ENCODE measurements at places on chromosomes 1 and 21.

- no peak for DNase-seq
These were observed 20.7 kb downstream of the ASAP3 start for GRCh38 chr1:23463286-23463685.

- no peak for DNase-seq
These were observed 3.6 kb downstream of the PSEN2 start for GRCh38 chr1:226873771-226874578.

GRCh38 chr1:53525595-53525994 lies 66.4 kb downstream of the DMRTB1 start:
- no peak for DNase-seq

DNA sequence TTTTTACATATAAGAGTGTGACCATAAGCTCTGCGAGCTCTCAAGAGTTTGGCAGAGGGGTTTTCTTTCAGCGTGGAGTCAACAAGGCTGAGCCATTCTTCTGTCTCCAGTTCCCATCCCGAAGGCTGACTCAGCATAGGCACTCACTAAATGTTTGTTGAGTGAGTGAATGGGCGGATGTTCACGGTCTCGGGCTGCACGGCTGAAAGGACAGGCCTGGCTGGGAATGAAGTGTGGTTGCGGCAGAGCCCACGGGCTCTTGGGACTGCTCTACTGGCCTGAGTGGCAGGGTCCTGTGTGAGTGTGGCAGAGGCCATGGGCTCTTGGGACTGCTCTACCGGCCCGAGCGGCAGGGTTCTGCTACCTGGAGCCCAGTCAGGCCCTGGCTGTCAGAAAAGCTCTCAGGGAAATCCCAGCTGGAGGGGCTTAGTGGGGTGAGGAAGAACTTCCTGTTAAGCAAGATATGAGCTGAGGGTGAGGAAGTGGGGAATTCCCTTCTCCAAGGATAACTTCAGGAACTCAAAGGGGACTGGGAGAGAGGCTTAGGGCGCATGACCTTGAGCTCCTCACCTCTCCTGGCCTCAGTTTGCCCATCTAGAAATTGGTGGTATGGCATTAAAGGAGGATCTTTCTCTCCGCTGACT lies 56.6 kb upstream of the C1orf174 start:
- no peak for DNase-seq

DNA sequence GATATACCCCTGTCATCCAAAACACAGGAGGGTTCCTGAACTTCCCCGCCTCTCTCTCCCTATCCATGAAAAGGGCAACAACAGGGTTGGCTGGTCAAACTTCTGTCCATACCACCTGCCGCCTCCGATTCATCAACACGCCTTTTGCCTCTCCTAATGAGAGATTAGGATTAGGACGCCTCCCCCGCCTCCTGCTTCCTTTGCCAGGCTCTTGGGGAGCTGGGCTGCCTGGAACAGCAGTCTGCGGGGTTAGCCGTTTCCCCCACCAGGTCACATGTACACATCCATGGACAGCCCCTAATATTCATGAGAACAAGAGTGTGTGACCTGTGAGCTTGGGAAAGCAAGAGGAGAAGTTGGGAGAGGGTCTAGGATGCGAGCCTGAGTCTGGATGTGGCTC lies 2.3 kb upstream of the OPTC start:
- DNase-seq = no peak

DNA sequence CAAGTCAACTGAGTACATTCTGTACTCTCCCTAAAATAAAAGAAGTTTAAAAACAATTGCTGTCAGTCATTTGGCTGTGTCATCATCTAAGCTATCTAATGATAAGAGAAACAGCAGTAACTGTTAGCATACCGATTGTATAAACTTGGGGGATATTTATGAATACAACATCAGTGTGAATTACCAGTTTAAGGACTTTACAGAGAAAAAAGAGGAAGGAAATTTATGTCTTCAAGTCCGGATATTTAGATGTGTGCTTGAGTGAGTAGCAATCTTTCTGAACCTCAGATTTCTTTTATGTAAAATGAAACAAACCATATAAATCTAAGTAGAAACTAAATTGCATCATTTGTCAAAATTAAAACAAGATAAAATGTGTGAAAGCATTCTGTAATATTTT lies 1557.0 kb downstream of the MRPL39 start:
- no peak for DNase-seq

DNA sequence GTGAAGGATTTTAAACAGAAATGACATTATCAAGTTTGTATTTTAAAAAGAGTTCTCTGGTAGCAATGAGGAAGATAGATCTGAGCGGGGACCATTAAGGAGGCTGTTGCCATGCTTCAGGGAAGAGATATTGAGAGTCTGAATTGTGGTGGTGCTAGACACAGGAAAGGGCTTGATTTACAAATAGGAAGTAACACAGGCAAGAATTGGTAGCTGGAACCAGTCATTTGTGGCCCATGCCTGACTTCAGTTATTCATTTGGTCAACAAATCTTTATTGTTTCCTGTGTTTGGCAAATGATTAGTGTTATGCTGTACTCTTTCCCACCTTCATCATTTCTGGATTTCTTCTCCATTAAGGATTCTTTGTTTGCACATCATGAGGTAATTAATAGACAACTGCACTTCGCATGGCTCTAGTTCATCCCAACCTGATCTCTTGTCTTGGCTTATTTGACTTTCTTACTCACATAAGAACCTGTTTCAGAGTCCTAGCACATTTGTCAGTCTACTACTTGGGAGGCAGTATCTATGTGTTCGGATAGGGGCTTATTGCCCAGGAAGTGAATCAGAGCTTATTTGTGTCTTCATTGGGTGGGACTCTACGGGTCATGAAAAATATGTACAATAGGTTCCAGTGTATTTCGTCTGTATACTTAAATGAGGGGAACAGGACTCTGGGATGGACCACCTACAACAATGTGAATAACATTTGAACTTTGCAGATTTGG lies 32.3 kb downstream of the EEIG2 start:
- no peak for DNase-seq

DNA sequence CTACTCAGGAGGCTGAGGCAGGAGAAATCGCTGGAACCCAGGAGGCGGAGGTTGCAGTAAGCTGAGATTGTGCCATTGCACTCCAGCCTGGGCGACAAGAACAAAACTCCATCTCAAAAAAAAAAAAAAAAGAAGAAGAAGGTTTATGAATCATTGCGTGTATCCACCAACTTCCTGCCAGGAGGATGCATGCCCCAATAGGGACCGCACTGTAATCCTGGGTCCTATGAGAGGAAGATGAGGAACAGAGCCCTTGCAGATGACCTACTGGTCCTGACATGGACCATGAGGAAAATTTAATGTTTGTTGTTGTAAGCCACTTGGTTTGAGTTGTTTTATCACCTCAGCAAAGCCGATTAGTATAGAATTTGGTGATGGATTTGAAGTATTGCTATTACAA lies 56.7 kb downstream of the PTGS2 start:
- no peak for DNase-seq

DNA sequence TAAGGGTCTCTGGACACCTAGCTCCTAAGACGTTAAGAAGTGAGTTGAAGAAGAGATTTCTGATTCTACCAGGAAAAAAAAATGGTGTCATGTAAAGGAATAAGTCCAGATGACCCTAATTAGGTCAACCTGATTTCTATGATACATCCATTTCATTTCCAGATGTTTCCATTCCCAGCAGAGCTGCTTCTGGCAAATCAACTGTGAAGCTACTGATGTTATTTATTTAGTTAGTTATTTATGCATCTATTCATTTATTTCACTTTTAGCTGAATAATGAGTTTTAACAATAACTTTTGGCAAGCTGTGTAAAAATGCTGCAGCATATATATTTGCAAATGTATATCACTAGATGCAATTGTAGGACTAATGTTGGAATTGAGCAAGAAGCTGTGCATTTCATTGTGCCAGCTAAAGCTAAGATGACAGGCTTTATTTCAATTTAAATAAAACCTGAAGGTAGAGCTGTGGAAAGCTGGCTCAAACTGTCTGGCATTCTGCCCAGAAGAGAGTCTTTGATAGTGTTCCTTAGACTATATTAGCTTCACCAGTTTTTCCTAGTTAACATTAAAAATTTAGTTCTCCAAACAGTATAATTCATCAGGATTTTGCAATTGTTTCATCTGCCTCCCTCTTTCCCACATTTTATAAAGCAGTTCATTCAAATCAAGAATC lies 1164.4 kb upstream of the ADGRL4 start:
- peak; percentile 2 for DNase-seq

DNA sequence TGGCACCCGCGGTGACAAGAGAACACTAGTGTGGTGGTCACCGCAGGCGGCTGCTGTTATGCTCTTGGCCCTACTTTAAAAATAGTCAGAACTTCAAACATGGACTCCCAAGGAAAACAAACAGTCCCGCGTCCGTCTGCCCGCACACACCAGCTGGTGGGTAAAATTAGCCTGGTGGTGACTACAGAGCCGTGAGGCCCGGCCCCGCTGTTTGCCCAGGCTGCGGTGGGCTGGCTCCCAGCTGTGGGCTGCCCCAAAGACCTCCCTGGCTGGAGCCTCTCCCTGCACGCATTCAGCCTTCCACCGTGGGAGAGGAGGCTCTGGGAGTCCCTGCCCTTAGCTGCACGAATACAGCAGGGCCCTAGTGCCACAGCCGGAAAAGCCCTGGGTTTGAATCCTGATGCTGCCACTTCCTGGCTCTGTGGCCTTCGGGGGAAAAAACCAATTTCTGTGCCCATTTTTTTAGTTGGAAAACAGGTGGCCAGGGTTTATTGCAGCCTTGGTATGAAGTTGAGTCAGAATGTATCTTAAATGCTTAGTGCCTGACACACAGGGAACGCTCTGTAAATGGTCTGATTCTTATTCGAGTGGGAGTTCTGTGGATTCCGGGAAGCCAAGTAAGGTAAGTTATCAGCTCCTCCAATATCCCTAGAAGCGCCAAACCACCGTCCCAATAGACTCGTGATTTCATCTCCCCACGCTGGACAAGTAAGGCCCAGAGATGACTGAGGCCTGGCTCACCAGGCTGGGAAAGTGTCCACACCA lies 58.2 kb downstream of the ALPL start:
- DNase-seq = no peak

GRCh38 chr1:35451125-35451528 lies 106.1 kb downstream of the KIAA0319L start:
- peak; percentile 71 for DNase-seq

DNA sequence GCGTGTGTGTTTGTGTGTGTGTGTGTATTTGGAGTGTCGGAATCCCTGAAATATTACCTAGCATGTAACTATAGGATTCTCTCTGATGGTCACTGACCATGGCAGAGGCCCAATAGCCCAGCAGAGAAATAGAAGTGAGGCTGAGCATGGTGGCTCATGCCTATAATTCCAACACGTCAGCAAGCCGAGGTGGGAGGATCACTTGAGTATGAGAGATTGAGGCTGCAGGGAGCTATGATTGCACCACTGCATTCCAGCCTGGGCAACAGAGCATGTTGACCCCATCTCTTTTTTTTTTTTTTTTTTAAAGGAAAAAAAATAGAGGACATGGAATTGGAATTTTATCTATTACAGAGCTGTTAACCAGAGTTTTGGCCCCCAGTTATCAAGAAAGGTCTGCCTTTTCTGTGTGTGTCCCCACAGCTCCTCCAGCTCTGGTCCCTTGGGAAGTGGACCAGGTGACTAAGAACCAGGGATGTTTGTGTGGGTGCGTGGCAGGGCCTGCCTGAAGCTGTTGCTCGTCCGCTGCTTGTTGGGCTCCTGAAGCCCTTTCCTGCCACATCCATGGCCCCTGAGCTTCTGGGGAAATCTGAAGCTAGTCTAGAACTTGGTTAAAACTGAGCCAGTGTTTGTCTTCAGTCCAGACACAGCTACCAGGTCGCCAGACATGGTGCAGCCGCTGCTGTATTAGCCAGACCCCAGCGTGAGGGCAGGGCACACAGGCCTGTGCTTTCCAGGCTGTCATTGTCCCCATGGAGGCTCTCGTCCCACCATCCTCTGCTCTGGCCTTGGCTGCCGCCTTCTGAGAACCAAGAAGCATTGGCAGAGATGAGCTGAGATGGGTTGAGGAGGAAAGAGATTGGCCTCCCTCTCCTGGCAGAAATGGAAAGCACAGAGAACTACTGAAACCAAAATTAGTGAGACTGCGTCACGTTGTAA lies 25.5 kb downstream of the CAPN9 start:
- DNase-seq = peak; percentile 65
